ENCODE measurements at places on chromosomes 2 and 18. TPM values are rescaled to one million over a fixed set of nuclear protein-coding genes. Genes with fewer than 3 reads are reported as not detected.

- no peak overlapping the region for H3K4me3 ChIP-seq
- no peaks in the 10 kb centered on the region for H3K36me3 ChIP-seq
- H3K27ac ChIP-seq = no peak overlapping the region
- no peaks in the 10 kb centered on the region for H3K4me1 ChIP-seq
- DNase-seq = no peak
Measured at GRCh38 chr2:36740061-36740460, 43.6 kb downstream of the VIT start.

- no peak overlapping the region for H3K27ac ChIP-seq
- DNase-seq = no peak
- no peaks in the 10 kb centered on the region for H3K27me3 ChIP-seq
- H3K4me3 ChIP-seq = no peak overlapping the region
- no peaks in the 10 kb centered on the region for H3K36me3 ChIP-seq
Measured at GRCh38 chr2:142918624-142919023, 41.2 kb downstream of the KYNU start.

DNA sequence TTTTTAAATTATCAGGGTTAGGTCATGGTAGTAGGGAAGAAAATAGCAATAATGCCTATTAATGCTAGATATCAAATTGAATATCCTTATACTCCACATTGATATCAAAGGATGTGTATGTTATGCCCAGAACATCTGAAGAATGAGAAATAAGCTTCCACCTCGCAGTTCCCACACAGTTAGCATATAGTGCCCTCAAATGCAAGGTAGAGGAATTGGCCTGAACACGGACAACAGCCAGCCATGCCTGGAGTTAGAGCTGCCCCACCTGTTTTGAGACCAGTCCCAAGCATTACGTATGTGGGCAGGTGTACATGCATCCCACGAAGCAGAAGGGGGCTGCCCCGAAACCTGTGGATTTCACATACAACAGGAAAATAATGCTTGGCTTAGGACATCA is 79.6 kb downstream of the SUMO1 start:
- H3K27me3 ChIP-seq = no peaks in the 10 kb centered on the region
- no peak overlapping the region for H3K27ac ChIP-seq
- peak; percentile 58 for DNase-seq
- H3K4me3 ChIP-seq = no peak overlapping the region
- H3K4me1 ChIP-seq = peaks cover 6% of the 10 kb centered on the region

- peak overlapping the region; percentile 56 for H3K4me3 ChIP-seq
- H3K36me3 ChIP-seq = no peaks in the 10 kb centered on the region
- no peaks in the 10 kb centered on the region for H3K27me3 ChIP-seq
- H3K4me1 ChIP-seq = peaks cover 19% of the 10 kb centered on the region
Measured at GRCh38 chr2:113157118-113157896, 16.5 kb upstream of the PSD4 start.

GRCh38 chr2:26462511-26463243 is 15.2 kb downstream of the OTOF start:
- no peak overlapping the region for H3K27ac ChIP-seq
- no peaks in the 10 kb centered on the region for H3K36me3 ChIP-seq

DNA sequence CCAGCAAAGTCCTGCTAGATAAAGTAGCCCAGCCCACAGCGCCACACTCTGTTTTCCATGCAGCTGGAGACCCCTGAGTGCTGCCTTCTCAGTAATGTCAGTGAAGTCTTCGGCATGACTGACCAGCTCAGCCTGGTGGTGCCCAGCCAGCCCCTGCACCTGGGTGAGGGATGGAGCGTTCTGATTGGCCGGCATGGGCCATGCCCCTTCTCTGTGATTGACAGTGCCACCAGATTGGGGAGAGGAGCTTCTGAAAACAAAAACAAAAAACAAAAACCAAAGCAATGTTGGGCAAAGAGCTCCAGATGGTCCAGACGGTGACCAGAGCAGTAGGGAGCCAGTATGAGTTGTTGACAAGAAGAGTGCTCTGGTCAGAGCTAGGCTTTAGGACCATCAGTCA is 122.6 kb downstream of the DYSF start:
- no peak for DNase-seq
- no peaks in the 10 kb centered on the region for H3K4me1 ChIP-seq
- no peak overlapping the region for H3K27ac ChIP-seq
- H3K27me3 ChIP-seq = no peaks in the 10 kb centered on the region
- H3K36me3 ChIP-seq = peaks cover 20% of the 10 kb centered on the region

GRCh38 chr2:57842531-57842930 is 204.1 kb upstream of the VRK2 start:
- no peaks in the 10 kb centered on the region for H3K27me3 ChIP-seq
- H3K4me3 ChIP-seq = no peak overlapping the region
- no peak overlapping the region for H3K27ac ChIP-seq
- H3K36me3 ChIP-seq = no peaks in the 10 kb centered on the region

DNA sequence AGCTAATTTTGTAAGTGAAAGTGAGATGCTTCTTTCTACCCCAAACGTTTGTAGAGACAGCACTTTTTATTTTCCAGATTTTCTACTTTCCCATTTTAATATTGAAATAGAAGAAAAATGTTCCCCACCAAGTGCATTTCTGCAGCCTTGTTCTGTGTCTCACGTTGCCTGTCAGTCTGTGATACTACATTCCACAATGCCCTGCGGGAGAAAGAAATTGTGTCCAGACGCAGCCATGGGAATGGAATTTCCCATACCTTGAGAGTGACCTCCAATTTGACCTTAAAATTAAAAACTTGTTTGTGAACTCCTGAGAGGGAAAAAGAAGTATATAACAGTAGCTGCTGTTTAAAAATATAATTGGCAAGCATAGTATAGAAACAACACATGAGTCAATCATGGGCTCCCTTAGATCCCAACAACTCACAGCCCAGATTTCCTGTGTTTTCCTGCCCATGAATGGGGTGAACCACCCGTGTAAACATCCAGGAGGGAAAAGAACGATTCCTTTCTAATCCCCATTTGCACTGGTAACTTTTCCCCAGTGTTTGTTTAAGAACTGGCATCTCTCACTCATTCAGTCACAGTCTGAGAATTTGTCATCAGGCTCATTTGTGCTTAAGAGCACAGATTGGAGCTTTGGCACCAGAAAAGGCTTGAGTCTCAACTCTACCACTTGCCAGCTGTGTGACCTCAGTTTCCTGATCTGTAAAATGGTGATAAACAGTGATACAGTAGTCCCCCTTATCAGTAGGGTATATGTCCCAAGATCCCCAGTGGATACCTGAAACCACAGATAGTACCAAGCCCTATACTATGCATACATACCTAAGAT is 166.1 kb upstream of the ZNF521 start:
- H3K4me3 ChIP-seq = no peak overlapping the region
- no peaks in the 10 kb centered on the region for H3K4me1 ChIP-seq
- DNase-seq = no peak
- no peak overlapping the region for H3K27ac ChIP-seq
- H3K27me3 ChIP-seq = no peaks in the 10 kb centered on the region

- DNase-seq = no peak
- no peak overlapping the region for H3K4me3 ChIP-seq
- no peak overlapping the region for H3K27ac ChIP-seq
- no peaks in the 10 kb centered on the region for H3K27me3 ChIP-seq
Measured at GRCh38 chr18:34932792-34933466, 108.3 kb upstream of the MAPRE2 start.

DNA sequence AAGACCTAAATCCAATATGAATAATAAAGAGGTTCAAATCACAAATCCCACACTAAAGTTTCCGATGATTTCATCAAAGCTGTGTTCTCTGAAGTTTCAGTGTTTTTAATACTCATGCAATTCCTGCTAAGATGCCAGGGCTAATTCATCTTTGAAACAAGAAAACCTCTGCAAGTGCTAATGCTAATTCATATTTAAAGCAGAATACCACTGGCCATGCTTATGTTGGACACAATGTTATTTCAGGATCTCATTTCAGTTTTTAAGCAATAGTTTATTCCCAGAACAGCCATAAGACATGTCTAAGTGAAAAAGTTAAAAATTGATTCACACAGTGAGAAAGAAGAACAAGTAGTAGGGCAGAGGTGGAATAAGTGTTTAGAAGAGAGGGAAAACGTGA is 62.8 kb downstream of the GRB14 start:
- H3K4me1 ChIP-seq = peaks cover 3% of the 10 kb centered on the region
- no peak overlapping the region for H3K27ac ChIP-seq
- H3K27me3 ChIP-seq = no peaks in the 10 kb centered on the region
- H3K4me3 ChIP-seq = no peak overlapping the region
- no peak for DNase-seq
- no peaks in the 10 kb centered on the region for H3K36me3 ChIP-seq

DNA sequence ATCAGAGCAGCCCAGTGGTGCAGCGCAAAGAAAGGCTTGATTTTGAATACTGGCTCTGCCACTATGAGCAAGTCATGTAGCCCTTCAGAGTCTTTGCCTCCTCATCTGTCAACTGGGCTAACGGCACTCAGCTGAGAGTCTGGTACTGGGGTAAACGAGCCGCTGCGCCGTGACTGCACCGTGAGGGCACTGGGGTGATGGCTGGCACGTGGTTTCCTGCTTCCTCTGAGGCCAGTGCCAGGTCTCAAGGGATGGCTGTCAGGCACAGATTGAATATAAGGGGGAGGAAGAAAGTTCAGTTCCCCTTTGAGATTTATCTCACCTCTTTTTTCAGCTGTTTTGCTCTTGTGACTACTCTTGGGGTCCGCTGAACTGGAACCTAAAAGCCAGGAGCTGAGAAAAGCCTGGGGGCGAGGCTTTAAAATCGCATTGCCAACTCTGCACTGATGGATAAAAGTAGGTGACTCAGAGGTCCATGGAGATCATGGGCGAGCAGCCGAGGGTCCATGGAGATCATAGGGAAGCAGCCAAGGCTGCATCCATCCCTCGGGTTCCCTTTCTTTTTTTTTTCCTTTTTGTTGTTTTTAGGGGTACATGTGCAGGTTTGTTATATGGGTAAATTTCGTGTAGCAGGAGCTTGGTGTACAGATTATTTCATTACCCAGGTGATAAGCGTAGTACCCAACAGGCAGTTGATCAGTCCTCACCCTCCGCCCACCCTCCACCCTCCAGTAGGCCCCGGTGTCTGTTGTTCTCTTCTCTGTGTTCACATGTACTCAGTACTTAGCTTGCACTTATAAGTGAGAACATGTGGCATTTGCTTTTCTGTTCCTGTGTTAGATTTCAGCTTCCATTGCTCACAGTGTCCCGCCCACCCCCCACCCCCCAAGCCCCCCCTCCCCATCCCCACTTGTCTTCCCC is 114.3 kb downstream of the SPP2 start:
- no peaks in the 10 kb centered on the region for H3K27me3 ChIP-seq
- no peak for DNase-seq
- no peak overlapping the region for H3K4me3 ChIP-seq
- peaks cover 3% of the 10 kb centered on the region for H3K4me1 ChIP-seq
- H3K36me3 ChIP-seq = no peaks in the 10 kb centered on the region

DNA sequence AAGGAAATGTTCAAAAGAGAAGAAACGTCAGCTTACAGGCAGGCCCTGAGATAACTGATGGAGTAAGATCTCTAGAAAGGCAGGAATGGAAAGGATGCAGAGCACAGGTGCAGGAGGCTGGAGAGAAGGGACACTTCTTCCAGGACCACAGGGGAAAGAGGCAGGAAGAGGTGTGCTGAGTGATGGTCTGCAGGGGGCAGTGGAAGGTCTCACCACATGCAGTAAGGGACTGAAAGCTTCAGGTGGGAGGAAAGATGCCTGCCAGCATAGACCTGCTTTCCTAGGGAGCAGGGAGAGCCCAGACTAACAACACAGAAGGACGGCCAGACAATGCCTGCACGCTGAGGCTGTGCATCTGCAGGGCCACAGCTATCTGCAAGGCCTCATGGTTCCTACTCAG is 156.8 kb downstream of the L3MBTL4 start:
- H3K27ac ChIP-seq = no peak overlapping the region
- H3K27me3 ChIP-seq = no peaks in the 10 kb centered on the region
- H3K36me3 ChIP-seq = no peaks in the 10 kb centered on the region
- DNase-seq = no peak
- peaks cover 3% of the 10 kb centered on the region for H3K4me1 ChIP-seq
- no peak overlapping the region for H3K4me3 ChIP-seq

GRCh38 chr2:159251296-159252173 is 35.0 kb downstream of the WDSUB1 start:
- H3K27ac ChIP-seq = no peak overlapping the region
- peaks cover 14% of the 10 kb centered on the region for H3K36me3 ChIP-seq
- no peaks in the 10 kb centered on the region for H3K27me3 ChIP-seq
- no peak overlapping the region for H3K4me3 ChIP-seq
- no peaks in the 10 kb centered on the region for H3K4me1 ChIP-seq
- DNase-seq = no peak

DNA sequence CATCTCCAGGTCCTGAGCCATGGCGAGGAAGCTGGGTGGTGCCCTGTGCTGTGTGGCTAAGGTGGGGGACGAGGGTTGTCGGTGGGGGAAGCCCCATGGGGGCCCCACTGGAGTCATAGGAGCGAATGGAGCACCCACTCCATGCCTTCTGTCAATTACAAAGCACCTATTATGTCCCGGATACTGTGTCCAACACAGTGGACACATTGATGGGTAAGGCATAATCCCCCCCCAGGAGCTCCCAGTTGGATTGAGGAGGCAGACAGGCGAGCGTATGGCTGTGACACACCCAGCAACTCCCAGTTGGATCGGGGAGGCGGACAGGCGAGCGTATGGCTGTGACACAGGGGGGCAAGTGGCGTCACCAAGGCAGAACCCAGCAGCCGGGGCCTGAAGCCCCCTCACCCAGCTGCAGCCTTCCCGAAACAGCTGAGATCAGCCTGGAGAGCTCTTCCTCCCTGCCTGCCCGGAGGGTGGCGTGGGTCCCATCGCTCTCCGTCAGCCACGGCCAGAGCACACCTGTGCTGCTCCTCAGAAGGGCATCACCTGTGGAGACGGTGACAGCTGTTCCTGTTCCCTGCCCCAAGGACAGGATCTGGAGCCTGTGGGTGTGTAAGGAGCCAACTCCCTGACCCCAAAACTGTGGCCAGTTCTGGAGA is 69.6 kb downstream of the HPCAL1 start:
- H3K27me3 ChIP-seq = no peaks in the 10 kb centered on the region
- peaks cover 34% of the 10 kb centered on the region for H3K4me1 ChIP-seq
- H3K27ac ChIP-seq = no peak overlapping the region
- no peak for DNase-seq
- no peak overlapping the region for H3K4me3 ChIP-seq

- H3K4me1 ChIP-seq = peaks cover 14% of the 10 kb centered on the region
- H3K36me3 ChIP-seq = peaks cover 11% of the 10 kb centered on the region
- H3K4me3 ChIP-seq = no peak overlapping the region
- no peaks in the 10 kb centered on the region for H3K27me3 ChIP-seq
Measured at GRCh38 chr18:41967680-41968079, 12.6 kb downstream of the PIK3C3 start.

GRCh38 chr2:134206031-134206430 is 47.8 kb upstream of the MGAT5 start:
- no peaks in the 10 kb centered on the region for H3K4me1 ChIP-seq
- no peak overlapping the region for H3K4me3 ChIP-seq
- H3K27me3 ChIP-seq = no peaks in the 10 kb centered on the region
- no peak for DNase-seq
- H3K27ac ChIP-seq = peak overlapping the region; percentile 35
- no peaks in the 10 kb centered on the region for H3K36me3 ChIP-seq

- H3K4me1 ChIP-seq = no peaks in the 10 kb centered on the region
- H3K27ac ChIP-seq = no peak overlapping the region
- H3K27me3 ChIP-seq = no peaks in the 10 kb centered on the region
- no peak overlapping the region for H3K4me3 ChIP-seq
Measured at GRCh38 chr2:117714110-117714509, 100.4 kb upstream of the DDX18 start.

GRCh38 chr2:109125593-109126500 is 3.2 kb upstream of the SH3RF3 start:
- H3K36me3 ChIP-seq = no peaks in the 10 kb centered on the region
- no peaks in the 10 kb centered on the region for H3K4me1 ChIP-seq
- H3K27ac ChIP-seq = no peak overlapping the region
- H3K4me3 ChIP-seq = no peak overlapping the region

GRCh38 chr2:231489990-231490389 is 25.7 kb upstream of the NCL start:
- H3K4me1 ChIP-seq = no peaks in the 10 kb centered on the region
- no peak for DNase-seq
- no peaks in the 10 kb centered on the region for H3K27me3 ChIP-seq
- H3K4me3 ChIP-seq = no peak overlapping the region
- H3K36me3 ChIP-seq = no peaks in the 10 kb centered on the region

The SH3RF3 gene
- total RNA-seq = 9.7 TPM

The FBLN7 gene
- 7.0 TPM for total RNA-seq
